Temporal lobe (tissue), 4 donors: ENCODE measurements at places on chromosomes 11 and 22. TPM values are rescaled to one million over a fixed set of nuclear protein-coding genes. Genes with fewer than 3 reads are reported as not detected.

KCNJ1 gene
- total RNA-seq: not detected

MRGPRE gene
- total RNA-seq: not detected

B3GAT1 gene
- total RNA-seq: 60.2 TPM

DBX1 gene
- total RNA-seq: not detected

KCNC1 gene
- total RNA-seq: 7.4 TPM

BTG4 gene
- not detected for total RNA-seq
